ENCODE measurements at places on chromosomes 2 and 18. TPM values are rescaled to one million over a fixed set of nuclear protein-coding genes. Genes with fewer than 3 reads are reported as not detected.

The PROC gene
- polyA plus RNA-seq: 5.4 TPM

The COL6A3 gene
- 227 TPM for polyA plus RNA-seq

DNA sequence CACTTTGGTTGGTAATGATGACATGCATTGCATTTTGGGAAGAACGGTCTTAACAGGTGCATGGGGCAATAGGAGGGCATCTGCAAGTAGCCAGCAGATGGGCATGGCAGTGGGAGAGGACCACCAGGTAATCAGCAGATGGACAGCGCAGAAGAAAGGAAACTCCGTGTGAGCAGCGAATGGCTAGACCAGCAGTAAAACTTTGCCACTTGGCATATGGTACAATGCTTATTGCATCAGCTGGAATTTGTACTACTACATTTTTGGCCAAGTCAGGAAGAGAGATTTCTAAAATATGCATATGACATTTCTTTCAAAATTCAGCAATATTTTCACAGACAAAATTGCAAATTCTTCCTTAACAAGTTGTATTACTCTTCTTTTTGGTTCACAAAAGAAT, 768.5 kb downstream of the LRP1B start:
- no peak for DNase-seq

- no peak for DNase-seq
Measured at GRCh38 chr2:68806511-68807109, 64.6 kb downstream of the BMP10 start.

DNA sequence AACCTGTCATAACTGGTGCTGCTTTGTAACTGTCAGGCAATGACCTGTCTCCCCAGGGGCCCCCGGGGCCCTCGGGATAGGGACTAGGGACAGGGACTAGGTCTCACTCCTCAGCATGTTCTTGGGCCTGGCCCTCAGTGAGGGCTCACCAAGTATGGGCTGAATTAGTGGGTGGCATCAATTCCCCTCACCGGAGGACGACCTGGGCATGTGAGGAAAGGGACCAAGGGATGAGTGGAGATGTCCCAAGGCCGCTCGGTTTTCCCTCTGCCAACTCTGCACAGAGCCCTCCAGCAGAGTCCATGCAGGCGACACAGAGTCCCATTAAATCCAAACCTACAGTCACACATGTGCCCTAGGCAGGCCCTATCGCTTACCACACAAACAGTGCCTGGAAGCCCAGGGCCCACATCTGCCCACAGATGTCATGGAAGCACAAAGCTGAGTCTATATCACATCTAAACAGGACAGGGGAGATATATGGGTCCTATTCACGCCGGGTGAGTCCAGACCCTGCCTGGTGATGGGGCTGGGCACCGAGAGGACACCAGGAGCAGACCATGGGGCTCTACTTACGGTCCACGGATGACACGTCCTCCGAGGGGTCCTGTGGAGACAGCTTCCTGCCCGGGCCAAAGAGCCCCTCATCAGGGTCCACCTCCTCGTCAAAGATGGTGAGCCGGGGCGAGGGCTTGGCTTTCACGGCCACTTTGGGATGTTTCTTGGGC, 26.6 kb downstream of the HS1BP3 start:
- DNase-seq: no peak

DNA sequence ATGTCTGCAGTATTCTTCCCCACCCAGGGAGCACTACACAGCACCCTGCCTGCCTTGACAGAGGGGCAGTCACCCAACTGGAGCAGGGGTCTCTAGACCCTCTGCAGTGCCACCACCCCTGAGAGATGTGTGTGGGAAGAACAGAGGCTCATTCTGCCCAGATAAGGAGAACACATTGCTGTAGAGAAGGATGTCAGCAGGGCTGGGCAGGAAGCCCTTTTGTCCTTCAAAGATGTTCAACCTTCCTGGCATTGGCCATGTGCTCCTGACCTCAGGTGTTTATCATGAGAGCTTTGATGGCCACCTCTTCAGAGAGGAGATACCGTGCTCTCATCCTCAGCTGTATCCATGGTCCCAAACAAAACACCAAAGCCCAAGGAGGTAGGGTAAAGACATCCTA, 4.6 kb upstream of the TEX51 start:
- no peak for DNase-seq

- DNase-seq: no peak
Measured at GRCh38 chr18:61360404-61361383, 27.5 kb downstream of the CDH20 start.

DNA sequence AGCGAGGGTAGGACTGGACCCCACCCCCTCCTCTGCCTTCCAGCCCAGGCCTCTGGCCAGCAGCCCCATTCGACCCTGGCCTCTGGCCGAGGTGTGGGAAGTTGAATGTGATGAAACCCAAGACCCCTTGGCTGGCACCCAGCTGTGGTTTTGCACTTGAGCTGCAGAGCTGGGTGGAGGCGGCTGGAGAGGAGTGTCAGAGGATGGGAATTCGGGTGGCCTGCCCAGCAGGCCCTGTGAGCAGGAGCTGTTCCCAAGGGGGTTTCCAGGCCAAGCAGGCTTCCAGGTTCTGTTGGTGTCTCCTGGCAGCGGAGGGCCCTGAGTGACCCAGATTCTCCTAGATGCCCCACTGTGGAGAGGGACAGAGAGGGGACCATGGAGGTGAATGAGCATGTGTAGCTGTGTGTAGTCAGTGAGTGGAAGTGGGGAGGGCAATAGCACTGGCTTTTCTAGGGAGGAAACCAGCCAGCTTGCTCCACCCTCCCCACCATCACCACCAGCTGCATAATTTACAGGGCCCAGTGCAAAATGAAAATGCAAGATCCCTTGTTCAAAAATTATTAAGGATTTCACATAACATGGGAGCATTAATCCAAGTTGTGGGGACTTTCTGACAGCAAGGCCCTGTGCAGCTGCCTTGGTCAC, 172.2 kb upstream of the HAAO start:
- DNase-seq: no peak

DNA sequence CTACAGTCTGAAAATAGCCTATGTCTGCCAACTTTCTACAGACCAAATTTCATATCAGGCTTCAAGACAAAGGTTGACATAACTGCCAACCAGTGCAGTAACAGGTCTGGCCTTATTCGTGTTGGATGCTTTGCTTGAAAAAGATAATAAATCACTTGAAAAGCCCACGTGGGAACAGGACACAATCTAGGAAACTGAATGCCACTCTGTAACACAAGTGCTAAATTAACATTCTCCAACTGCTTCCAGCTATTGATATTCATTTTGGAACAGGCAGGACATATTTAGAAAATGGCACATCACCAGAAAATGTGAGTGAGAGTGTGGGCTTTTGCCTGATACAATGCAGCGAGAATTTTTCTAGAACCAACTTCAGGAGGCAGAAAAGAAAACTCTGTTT, 165.9 kb upstream of the CCDC150 start:
- DNase-seq: no peak
